CD4-positive, alpha-beta T cell treated with Interleukin-2 at 100 ng/mL for 4 hours (primary cell): ENCODE measurements at places on chromosomes 6 and 20.

DNA sequence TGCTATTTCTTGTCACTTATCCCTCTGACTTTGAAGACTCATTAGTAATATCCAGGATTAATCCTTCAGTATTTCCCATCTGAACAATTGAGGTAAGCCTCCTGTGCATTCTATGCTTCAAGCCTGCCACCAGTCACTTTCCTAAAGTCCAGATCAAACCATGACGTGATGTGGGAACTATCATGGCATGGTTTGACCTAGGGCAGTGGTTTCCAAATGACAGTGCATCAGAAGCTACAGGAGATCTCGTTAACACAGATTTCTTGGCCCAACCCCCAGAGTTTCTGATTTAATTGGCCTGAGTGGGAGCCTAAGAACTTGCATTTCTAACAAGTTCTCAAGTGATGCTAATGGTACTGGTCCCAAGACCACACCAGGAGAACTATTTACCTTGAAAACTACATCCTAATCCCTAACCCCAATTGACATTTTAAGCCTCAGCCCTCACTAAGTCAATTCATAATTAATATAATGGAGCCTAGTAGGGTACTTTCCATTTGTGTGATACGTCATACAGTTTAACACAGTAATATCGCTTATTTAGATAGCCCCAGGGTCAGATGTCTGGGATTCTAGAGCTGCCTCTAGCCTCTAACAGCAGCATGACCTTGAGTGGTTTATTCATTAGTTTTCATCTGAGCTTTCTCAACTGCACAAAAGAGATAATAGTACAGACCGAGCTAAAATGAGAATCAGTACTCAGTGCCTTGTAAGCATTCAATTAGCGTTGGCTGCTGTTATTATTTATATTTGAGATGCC is 907.6 kb downstream of the TFAP2A start:
- no peak for DNase-seq

- DNase-seq, result no peak
Measured at GRCh38 chr20:64229507-64230061, 26.0 kb upstream of the PCMTD2 start.

- DNase-seq, result no peak
Measured at GRCh38 chr6:25176466-25176865, 102.7 kb upstream of the CARMIL1 start.

DNA sequence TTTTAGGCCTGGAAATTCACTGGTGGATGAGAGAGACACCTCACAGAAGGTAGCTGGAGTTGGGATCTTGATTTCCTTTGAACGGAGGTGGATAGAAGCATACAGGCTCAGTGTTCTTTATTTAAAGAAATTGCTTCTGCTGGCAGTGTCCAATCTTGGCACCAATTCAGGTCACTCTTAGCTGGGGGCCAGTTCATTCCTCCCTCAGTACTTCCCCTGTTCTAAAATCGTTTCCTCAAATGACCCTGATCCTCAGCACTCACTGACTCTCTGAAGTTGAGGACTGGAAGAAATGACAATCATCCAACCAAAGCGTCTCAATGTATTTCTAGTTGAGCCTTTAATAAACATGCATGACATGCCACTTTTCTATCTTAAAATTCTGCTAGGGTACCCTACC is 472.5 kb upstream of the BTBD3 start:
- DNase-seq, result no peak

DNA sequence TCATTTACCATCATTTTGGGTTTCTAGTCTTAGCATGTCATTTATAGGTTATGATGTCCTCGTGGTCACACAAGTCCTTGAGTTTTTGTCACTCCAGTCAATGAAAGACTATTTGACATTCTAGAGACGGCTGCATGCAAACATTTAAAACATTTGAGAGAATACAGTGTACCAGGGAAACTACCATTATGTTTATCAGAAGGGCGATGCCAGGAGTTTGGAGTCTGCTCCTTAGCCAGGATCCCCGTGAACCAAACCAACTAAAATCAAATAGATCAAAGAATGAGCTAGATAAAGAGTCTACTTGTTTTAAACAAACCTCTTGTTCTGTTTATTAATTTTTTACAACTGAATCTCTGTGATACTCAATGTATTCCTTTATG is 122.6 kb downstream of the OLIG3 start:
- no peak for DNase-seq

DNA sequence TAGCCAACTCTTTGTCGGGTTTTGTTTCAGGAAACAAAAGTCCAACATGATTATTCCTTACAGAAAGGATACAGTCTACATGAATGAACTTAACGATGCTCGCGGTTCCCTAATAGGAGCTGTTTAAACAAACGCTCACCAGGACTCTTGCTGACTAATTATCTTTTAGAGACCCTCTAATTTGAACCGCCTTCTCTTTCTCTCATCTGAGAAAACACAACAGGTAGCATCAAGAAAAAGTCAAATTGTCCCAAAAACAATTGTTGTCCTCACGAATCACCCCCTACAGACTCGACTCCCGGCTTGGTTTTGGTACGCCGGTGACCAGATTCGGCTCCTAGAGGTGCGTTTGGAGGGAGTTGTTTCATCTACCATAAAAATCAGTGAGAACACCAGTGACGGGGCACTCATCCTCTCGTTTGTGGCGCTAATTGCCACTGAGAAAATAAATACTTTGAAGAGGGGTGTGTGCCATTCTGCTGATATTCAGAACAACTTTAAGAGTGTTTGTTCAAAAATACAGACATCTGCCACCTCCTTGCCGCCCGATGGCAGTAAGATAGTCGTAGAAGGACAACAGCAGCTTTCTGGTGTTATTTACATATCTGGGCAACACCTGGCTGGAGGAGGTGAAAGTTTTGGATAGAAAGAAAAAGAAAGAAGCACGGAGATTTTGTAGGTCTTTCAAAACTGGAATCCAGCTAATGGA is 1.1 kb upstream of the SIM1 start:
- DNase-seq, result no peak

GRCh38 chr20:47248448-47248966 is 108.0 kb downstream of the ZMYND8 start:
- DNase-seq, result no peak

GRCh38 chr20:46804126-46804525 is 90.5 kb upstream of the EYA2 start:
- DNase-seq, result no peak

GRCh38 chr6:87282743-87283142 is 39.6 kb upstream of the SMIM8 start:
- DNase-seq, result no peak

DNA sequence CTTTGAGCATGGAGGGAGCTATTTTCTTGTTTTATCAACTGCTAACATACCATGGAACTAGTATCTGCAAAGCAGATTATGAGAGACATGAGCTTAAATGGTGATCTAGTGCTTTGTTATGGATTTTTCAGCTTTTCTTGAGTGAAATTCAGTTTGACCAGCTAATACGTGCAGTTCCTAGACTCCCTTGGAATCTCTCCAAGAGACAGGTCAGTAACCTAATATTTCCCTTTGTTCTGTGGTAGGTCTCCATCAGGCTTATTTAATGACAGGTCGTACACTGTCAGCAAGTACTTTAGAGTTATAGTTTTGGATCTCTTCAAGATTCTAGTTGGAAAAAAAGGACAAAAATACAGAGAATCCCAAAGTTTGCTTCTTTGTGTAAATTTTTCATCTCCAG is 43.9 kb downstream of the HDAC2 start:
- no peak for DNase-seq

DNA sequence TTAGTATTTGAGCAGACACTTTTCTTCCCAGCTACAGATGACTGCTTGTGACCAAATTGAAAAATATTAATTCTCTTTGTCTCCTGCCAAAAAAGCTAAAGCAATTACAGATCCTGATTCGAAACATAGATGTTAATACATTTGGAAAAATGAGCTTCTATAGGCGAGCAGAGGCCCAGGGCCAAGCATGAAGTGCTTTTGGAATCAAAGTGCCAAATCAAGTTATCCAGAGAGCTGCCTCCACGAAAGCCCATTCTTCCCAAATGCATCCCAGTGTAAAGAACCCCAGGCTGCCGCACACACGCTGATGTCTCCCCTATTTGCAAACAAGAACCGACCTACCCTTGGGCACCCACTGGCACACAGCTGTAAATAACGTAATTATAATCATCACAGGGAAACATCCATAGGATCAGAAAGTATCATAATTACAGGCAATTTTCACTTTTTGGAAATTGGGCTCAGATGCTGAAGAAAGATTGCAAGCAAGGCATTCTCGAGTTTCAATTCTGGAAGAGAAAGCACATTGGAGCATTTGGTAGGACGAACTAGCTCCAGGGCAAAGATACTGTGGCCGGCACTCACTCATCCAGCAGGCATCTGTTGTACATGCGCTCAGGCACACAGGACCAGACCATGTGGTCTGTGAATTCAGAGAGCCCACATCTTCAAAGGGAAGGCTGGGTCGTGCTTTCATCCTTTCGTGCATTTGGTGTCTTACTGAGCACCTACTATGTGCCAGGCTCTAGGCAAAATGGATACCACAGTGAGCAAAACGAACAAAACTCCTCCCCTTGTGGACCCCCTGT is 45.9 kb downstream of the BMP7 start:
- no peak for DNase-seq

DNA sequence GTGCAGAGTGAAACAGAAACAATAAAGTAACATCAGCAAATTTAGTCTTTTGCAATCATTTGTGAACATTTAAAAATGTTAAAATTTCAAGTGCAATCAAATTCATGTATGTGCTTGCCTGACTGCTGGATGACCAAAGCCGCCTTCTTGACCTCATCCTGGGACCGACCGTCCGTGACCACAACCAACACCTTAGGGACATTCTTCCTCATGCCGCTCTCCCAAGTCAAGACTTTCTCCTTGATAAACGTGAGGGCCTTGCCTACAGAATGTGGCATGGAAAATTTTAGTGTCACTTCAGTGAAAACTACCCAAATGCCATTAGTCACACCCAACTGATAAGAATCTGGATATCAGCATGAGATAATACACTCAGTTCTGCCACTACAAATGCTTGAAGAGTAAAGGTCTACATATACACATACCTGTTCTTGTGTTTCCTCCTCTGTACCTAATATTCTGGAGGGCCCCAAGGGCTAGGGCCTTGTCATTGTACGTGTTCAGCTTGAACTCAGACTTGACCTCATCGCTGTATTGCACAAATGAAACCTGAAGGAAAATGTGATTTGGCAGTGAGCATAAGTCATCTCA is 86.8 kb downstream of the COL12A1 start:
- no peak for DNase-seq

GRCh38 chr6:24223115-24223919 is 97.3 kb downstream of the NRSN1 start:
- DNase-seq, result no peak

- peak; percentile 84 for DNase-seq
Measured at GRCh38 chr20:63735859-63736718, at the start of gene LIME1. TSS of gene LIME1 (plus strand) at chr20:63736664. CDS start at chr20:63737550, 886 bp downstream.

DNA sequence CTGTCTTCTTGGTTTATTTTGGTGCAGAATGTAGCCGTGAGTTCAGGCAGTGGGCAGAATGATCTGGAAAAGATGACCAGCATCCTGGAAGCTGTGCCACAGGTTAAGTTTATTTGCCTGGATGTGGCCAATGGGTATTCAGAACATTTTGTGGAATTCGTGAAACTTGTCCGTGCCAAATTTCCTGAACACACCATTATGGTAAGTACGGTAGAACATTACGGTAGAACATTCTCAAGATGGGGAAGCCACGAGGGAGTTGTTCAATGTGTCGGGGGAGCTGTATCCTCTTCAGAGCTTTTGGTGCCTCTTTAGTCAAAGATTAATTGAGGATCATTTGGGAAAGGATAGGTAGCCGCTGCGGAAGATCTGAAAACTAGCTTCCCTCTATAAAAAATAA is 16.1 kb downstream of the GMPR start:
- DNase-seq, result no peak

DNA sequence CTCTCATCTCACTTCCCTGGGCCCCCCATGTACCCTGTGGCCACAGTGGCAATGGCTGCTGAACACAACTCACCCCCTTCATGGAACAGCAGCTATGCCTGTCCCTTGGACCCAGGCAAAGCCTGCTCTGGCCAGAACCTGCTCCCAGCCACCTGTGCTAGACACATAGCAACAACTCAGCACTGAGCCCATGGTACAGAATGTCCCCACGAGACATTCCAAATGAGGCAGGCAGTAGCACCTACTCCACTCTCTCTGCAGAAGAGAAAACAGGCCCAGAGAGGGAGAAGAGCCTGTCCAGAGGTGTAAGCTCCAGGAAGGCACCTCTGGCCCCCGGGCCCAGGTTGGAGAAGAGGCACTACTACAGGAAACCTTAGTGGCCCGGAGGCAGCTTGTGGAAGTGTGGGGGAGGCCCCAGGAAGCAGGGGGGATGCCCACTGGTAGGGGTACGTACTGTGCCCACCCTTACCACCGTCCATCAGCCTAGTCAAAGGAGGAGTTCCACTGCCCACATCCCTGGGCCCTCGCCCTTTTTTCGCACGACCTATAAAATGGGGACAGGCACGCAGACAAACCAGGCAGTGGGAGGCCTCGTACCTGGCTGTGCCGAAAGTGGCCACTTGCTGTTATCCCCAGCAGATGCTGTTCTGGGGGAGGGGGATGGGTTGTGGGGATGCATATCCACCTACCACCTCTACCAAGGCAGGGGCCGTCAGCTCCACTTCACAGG is 97.2 kb downstream of the ASXL1 start:
- DNase-seq, result no peak

DNA sequence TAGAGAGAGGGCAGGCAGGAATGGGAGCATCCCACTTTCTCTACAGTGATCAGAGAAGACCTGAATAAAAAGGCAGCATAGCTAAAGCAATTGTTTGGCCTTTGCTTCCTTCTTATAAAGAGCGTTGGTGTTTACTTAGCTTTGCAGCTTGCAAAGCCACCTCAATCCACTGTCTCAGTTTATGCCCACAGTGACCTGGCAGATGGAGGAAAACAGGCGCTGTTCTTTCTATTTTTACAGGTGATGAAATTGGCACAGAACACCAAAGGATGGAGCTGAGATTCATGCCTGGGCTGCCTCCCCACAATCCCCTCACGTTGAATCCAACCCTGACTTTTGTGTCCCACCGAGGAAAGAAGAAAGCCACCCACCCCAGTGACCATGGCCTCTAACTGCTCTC is 130.5 kb downstream of the TTLL2 start:
- no peak for DNase-seq
